ENCODE measurements at places on chromosomes 3 and 15.
A peak's percentile ranks its signal among the peaks of the same experiment; 100 is the strongest.

- DNase-seq = no peak
Observed at GRCh38 chr15:79738143-79738542, 158.7 kb downstream of the MTHFS start.

DNA sequence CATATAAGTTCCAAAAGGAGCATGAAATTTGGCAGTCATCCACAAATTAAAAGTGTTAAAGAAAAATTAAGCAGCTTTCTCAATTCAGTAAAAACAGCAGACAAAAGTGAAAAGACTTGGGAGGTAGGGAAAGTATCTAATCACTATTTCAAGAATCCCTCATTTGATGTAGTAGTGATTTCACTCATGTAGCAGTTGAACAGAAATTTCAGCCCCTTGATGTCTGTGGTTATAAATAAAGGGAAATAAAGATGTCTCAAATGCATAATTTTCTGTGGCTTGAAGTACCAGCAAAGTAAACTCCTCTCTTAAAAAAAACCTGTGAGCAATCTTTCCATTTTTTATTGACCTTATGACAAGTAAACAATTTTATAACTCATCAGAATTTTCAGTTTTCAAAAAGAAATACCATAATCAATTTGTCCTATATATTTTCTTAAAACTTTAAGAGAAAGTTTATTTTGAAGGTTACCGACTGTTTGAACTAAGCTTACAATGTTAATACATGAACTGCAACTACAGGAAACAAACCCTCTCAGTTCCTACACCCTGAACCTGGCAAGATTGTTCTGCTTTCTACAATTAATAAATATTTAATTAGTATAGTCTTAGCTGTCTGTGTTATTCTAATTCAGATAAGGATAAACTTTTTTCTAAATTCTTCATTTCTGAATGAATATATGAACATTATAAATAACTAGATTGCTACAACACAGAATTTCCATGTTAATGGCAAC lies 94.2 kb downstream of the CBLB start:
- no peak for DNase-seq

- no peak for DNase-seq
Observed at GRCh38 chr15:88636050-88636449, 2.8 kb upstream of the ISG20 start.

DNA sequence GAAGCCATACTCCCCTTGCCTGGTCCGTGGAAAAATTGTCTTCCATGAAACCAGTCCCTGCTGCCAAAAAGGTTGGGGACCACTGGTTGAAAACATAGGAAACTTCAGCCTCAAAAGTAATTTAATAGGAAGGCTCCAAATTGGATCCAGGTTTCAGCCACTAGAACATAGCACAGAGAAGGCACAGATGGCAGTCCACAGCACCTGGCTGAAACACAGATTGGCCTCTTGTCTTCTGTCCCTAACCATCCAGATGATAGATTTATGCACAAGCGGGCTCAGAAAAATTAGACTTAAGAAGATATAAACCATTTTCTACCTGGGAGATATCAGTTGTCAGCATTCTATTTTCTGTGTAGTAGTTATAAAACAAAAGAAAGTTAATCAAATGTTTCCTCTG lies 397.1 kb downstream of the CNTN4 start:
- no peak for DNase-seq

GRCh38 chr3:4322635-4323034 lies 19.5 kb downstream of the SETMAR start:
- DNase-seq = no peak

GRCh38 chr3:71087143-71088018 lies 496.1 kb downstream of the FOXP1 start:
- no peak for DNase-seq

DNA sequence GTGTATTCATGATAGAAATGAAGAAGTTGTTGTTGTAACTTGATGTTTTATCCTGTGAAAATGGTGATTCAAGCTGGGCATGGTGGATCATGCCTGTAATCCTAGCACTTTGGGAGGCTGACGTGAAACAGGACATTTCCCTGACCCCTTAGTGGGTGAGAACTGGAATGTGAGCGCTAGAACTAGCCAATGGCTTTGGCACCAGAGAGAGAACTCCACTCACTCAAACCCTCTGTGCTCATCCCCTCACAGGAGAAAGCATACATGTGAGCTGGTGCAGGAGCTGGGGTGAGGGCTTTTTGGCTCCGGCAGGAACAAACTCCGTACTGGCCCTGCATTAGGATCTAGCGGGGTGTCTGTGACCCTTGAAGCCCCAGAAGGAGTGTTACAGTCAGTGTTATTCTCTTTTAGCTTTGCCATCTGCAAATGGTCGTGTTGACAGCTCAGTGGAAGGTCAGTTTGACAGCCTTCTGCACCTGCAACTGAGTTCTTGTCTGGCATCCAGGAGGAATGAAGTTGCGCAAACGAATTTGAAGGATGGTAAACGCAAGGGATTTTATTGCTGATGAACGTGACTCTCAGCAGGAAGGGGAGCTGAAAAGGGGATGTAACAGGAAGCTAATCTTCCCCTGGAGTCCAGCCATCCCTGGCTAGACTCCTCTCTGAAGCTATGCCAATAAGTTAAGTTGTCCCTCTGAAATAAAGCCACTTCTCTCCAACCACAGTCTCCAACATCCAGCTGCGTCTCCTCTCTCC lies 1016.6 kb upstream of the CADM2 start:
- DNase-seq = no peak

GRCh38 chr3:141353652-141354495 lies 14.4 kb upstream of the ZBTB38 start:
- no peak for DNase-seq

- no peak for DNase-seq
Observed at GRCh38 chr3:183411216-183411922, 17.1 kb downstream of the MCF2L2 start.

- DNase-seq = no peak
Observed at GRCh38 chr3:187758318-187758955, 13.2 kb upstream of the BCL6 start.

DNA sequence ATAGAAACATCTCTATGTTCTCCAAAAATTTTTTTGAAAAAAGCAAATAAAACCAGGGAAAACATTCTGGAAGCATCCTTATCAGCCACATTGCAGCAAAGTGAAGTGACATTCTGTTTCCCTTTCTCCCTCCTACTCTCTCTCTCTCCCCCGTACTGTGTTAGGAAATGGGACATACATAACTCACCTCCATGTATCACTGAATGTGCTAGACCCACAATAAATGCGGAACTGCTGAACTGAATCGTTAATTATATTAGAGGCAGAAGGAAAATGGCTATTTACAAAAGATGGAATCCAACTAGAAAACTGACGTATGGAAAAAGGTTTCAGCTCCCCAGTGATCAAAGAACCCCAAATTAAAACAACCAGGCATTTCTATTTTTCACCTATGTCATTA lies 129.8 kb downstream of the MINAR1 start:
- DNase-seq = no peak

- no peak for DNase-seq
Observed at GRCh38 chr3:111862415-111862814, 3.4 kb downstream of the PHLDB2 start.

DNA sequence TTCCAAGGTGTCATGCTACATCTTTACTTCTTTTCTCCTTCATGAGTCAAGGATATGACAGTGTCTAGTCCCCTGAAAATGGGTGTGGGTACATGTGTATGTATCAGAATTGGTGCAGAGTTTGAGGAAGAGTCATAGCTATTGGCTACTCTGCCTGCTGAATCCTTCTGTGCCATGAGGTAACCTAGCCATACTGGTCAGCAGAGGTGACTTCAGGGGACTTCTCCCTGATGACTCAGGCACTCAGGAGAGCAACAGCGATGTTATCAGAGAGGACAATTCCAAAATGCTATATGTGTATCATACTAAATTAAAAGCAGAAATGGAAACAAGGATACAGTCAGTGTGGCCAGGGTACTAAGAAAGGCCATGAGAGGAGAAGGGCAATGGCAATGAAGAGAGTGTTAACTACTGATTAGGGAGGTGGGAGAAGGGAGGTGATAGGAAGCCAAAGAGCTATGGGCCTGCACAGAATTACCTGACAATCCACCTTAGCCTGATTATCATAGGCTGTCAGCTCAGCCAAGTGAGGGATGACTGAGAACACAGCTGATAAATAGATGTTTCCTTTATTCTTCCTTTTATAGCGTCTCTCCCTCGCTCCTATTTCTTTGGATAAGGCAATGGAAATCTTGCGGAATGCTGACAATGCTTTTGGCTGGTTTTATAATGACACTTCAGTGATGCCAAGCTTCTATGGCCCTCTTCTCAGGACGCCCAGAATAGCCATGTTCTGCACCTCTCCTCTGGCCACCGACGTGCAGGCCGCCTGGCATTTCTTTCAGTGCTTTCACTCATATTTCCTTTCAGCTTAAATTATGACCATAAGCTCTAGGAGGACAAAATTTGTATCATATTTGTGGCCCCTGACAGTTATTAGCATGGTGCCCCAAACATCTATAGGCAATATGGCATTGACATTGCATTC lies 90.6 kb downstream of the FGF12 start:
- no peak for DNase-seq

DNA sequence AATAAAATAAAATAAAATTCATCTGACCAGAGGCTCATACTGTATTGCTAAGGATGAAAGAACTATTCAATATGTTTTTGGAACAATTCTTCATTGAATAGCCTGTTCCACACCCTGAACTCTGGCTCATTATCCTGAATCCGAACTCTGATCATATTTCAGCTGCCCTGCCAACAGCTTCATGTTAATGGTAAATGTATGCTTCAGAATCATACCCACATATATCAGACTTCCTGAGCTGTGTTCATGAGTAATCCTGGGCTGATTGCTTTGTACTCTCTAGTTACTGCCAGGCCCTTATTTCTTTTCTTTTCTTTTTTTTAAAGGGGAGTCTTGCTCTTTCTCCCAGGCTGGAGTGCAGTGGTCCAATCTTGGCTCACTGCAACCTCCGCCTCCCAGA lies 11.8 kb downstream of the INO80 start:
- DNase-seq = no peak

DNA sequence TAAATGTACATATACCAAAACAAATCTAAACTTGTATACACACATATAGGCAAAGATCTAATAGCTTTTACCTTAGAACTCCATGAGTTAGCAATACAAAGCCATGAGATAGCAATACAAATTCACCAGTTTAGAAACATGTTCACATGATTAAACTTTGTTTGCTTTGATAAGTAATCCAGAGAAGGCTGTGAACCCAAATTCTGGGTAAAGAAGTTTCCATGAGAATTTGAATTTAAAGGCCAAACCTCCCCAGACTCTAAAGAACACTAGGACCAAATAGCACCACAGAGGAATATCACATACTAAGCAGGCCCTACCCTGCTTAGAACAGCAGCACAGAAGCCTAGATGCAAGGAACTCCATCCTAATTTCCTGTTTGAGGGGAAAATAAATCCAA lies 83.7 kb upstream of the TP63 start:
- DNase-seq = no peak

DNA sequence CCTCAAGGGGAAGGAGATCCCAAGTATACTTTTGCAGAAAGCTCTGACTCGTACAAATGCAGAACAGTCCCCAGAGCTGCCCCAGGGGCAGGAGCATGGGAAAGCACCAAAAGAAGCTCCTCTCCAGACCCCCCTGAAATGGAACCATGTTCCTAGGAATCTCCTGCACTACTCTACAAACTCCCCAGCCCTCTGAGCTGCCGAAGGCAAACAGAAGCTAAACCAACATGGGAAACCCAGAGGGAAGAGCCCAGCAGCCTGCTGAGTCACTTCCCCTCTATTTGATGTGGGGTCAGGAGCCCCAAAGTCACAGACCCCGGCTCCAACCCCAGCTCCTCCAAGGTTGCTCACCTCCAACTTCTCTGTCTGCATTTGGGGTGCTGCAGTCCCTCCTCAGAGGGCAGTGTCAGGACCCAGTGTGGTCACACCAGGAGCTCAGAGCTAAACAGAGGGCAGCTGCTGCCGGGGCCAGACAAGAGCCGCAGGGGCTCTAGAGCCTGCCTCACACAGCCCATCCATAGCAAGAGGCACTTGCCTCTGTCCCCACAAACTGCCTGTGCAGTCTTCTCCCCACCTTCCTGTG lies 3.8 kb upstream of the PLXNA1 start:
- DNase-seq = no peak

DNA sequence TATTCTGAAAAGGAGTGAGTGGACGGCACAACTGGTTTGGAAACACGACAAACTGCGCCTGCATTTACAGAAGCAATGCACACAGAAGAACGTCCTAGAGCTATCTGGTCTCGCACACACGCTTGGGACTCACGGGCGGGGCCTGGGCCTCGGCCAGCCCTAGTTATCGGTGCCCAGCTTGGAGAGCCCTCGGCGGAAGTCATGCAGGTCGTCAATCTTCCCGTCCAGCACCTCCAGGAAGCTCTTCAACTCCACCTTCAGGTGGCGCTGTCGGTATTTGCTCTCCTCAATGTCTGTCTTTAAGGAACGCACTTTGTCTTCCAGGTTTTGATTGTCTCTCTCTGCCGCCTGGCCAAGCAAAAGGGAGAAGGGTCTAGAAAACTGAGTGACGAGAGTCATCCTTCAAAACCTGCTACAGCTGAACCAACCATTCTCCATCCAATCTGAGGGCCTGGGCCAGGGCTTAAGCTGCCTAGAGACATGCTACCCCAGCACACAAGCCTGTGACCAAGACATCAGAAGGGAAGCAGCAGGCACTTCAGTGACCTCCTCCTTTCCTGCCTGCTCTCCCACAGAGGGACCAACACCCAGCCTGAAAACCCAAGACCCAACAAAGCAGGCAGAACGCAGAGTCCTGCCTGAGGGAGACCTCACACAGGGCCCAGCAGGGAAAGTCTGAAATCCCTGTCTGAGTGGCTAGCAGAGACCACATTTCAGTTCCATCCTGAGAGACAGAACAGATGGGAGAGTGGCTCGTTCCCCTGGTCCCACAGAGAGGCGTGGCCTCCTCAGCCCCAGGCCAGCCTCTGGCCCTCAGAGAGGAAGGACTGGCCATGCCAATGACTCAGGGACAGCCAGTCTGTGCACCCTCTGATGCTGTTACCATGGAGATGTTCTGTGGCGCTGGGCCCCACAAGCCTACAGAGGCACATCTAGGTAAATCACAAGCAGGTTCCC lies 40.4 kb downstream of the WHAMM start:
- DNase-seq = peak; percentile 20

- DNase-seq = no peak
Observed at GRCh38 chr3:151197981-151198767, 4.8 kb downstream of the GPR171 start.

DNA sequence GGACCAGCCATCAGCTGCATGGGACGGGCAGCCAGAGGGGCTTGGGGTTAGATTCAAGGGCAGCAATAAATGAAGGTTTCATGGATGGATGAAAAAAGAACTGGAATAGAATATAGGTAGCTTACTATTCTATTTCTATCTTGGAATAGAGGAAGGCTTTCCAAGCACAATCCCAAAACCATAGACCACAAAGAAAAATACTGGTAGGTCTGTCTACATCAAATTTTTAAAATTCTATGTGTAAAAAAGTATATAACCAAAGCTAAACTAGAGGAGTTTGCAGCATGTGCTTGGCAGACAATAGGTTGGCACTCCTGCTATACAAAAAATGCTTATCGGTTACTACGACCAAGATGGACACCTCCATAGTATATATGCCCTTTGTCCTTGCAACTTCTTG lies 7.2 kb upstream of the FBLN2 start:
- DNase-seq = no peak

GRCh38 chr3:70556056-70556455 lies 243.6 kb upstream of the MDFIC2 start:
- no peak for DNase-seq
